OCI-LY7 (cell line): ENCODE measurements at places on chromosomes 11 and 22.
A peak's percentile ranks its signal among the peaks of the same experiment; 100 is the strongest.

DNA sequence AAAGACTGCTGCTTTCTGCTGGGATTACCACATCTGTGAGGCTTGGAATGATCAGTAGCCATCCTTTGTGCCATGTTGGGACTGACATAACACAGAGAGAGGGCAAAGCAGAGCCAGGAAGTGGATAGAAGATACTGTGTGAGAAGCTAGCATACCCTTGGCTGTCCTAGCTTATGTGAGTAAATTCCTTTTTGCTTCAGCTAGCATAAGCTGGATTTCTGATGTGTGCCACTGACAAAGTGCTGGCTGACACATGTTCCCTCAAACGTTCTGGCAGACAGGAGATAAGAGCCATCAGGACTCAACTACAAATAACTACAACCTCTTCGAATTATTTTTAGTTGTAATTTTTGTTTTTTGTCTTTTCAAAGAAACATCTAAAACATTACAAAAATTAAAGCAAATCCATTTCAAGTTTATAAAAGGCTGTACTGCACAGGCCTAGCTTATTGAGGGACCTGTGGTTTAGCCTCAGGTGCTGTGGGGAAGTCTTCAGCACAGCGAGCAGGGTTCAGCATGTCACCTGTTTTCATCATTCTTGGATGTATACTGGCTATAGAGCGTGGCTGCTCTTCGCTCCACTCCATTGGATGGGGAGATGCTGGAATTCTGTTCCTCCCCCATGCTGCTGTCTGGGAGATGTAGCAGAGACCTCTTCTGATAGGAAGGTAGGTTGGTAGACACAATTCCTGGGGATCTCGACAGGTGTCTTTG lies 120.9 kb downstream of the SWAP70 start:
- no peak for DNase-seq

GRCh38 chr11:76577921-76578653 lies 92.5 kb downstream of the LRRC32 start:
- DNase-seq: no peak

DNA sequence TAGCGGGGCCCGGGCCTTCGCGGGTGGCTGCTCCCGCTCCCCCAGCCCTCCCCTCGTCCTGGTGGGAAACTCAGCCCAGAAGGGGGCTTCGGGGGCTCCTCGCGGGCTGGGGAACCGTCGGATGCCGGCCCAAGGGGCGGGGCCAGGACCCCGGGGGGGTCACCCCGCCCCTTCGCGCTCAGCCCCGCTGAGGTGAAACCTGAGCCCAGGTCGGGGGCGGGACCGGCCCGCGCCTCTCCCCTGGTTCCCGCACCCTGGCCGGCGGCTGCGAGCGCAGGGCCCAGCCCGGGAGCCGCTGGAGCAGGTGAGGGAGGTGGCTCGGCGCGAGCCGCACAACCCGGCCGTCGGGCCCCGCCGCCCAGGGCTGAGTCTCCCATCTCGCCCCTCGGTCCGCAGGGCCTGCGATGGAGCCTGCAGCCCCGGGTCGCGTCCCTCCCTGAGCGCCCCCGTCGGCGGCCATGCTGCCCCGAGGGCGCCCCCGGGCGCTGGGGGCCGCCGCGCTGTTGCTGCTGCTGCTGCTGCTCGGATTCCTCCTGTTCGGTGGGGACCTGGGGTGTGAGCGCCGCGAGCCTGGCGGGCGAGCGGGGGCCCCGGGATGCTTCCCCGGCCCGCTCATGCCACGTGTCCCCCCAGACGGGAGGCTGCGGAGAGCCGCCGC lies at the start of gene LARGE2:
LARGE2 (plus strand) TSS at position 232 of the 658 bp plus-strand sequence; CDS start at position 459, 227 bp downstream.
- no peak for DNase-seq

DNA sequence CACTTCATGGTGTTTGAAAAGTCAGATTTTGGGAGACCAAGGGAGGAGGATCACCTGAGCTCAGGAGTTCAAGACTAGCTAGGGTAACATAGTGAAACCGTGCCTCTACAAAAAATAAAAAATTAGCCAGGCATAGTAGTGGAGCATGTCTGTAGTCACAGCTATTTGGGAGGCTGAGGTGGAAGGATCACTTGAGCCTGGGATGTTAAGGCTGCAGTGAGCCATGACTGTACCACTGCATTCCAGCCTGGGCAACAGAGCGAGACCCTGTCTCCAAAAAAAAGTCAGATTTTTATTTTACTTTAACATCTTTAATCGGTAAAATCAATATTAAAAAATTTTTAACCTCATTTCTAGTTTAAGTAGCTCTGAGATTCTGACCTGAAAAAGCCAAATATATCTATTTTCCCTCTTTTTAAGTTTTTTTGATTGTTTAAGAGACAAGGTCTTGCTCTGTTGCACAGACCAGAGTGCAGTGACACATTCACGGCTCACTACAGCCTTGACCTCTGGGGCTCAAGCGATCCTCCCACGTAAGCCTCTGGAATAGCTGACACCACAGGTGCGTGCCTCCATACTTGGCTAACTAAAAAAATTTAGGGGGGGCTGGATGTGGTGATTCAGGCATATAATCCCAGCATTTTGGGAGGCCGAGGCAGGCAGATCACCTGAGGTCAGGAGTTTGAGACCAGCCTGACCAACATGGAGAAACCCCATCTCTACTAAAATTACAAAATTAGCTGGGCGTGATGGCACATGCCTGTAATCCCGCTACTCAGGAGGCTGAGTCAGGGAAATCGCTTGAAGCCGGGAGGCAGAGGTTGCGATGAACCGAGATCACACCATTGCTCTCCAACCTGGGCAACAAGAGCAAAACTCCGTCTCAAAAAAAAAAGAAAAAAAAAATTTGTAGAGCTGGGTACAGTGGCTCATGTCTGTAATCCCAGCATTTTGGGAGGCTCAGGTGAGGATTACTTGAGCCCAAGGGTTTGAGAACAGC lies 48.4 kb downstream of the SFI1 start:
- no peak for DNase-seq

- peak; percentile 74 for DNase-seq
Observed at GRCh38 chr11:119284344-119285157, 32.4 kb downstream of the MCAM start.

- DNase-seq: no peak
Observed at GRCh38 chr11:134267461-134267860, 8.7 kb upstream of the GLB1L3 start.

DNA sequence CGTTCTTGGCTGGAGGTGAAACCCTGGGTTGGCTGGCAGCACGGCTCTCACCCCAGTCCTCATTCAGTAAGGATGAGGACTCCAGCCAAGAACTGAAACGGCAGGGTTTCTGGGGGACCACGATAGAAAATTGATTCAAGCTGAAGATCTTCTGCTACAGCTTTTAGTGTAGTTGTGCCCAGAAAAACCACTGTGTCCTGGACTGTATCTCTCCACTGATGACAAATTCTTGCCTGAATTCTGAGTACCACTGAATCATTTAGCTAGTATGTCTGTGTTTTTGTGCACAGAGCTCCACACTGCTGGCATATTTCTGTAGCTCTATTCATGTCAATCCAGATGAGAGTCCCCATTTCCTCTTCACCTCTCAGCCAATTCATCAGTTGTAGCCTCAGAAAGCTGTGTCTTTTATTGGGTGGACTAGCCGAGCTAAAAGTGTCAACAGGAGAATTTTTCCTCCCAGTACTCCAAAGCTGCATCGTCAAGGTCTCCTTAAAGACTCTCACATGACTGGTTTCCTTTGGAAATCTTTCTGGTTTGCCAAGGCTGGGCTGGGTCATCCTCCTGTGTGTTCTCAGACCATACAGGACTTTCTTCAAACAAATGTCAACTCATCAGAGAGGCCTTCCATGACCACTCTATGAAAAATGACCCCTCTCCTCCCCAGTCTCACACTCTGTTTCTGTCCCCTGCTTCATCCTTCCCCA lies 144.6 kb downstream of the LDLRAD3 start:
- no peak for DNase-seq

DNA sequence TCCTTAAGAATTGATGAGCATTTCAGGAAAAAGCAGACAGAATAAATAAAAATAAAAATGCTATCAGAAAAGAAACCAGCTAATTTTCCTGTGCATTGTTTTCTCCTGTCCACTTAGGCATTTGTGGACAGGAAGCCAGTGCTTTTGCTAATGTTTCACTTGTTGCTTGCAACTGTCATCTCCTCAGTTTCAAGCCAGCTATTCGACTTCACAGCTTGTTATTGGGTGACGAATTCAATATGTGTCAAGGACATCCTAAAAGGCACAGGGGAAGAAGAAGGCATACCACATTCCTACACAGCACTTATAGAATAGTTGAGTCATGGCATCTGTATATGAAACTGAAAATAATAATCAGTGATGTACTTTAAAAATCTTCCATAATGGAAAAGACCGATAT lies 530.6 kb upstream of the KIRREL3 start:
- DNase-seq: no peak

DNA sequence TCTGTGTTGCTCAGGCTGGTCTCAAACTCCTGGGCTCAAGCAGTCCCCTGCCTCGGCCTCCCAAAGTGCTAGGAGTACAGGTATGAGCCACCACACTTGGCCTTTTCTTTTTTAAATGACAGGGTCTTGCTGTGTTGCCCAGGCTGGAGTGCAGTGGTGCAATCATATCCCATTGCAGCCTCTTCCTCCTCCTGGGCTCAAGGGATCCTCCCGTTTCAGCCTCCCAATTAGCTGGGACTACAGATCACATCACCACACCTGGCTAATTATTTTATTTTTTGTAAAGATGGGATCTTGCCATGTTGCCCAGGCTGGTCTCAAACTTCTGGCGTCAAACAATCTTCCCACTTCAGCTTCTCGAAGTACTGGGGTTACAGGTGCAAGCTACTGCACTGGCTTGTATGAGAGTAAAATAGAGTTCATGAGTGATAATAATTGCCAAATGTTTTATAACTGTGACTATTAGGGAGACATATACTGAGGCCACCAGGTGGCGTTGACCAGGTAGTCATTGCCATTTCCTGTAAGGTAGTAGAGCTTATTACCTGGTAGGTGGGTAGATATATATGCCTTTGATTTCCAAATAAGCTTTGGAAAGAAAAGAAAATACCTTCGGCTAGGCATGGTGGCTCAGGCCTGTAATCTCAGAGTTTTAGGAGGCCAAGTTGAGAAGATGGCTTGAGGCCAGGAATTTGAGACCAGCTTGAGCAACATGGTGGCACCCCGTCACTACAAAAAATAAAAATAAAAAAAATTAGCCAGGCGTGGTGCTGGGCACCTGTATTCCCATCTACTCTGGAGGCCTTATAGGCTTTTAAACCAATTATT lies 5.4 kb downstream of the FDX1 start:
- DNase-seq: peak; percentile 47

GRCh38 chr11:69010964-69011623 lies 2.0 kb downstream of the MRGPRF start:
- DNase-seq: peak; percentile 34

DNA sequence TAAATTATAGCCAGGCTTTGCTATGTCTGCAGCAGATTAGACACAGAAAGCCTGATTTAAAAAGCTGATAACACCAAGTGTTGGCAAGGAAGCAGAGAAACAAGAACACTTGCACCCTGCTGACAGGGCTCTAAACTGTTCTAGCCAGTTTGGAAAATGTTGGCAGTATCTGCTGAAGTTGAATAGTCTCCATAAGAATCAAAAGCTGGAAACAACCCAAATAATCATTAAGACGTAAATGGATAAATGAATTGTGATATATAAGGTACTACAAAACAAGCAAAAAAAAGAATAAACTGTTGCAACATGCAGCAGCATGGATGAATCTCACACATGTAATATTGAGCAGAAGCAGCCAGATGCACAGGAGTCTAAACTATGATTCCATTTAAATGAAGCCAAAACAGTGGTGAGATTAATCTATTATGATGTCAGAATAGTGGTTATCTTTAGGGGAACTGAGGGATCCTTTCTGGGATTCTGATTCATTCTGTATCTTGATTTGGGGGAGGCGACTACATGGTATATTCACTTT lies 40.4 kb upstream of the ADORA2A start:
- no peak for DNase-seq
